Activated CD8-positive, alpha-beta memory T cell treated with anti-CD3 and anti-CD28 coated beads for 24 hours (primary cell): ENCODE measurements at places on chromosomes 2 and 18.

GRCh38 chr2:200843993-200844948, 20.2 kb downstream of the CLK1 start:
- no peak for DNase-seq

DNA sequence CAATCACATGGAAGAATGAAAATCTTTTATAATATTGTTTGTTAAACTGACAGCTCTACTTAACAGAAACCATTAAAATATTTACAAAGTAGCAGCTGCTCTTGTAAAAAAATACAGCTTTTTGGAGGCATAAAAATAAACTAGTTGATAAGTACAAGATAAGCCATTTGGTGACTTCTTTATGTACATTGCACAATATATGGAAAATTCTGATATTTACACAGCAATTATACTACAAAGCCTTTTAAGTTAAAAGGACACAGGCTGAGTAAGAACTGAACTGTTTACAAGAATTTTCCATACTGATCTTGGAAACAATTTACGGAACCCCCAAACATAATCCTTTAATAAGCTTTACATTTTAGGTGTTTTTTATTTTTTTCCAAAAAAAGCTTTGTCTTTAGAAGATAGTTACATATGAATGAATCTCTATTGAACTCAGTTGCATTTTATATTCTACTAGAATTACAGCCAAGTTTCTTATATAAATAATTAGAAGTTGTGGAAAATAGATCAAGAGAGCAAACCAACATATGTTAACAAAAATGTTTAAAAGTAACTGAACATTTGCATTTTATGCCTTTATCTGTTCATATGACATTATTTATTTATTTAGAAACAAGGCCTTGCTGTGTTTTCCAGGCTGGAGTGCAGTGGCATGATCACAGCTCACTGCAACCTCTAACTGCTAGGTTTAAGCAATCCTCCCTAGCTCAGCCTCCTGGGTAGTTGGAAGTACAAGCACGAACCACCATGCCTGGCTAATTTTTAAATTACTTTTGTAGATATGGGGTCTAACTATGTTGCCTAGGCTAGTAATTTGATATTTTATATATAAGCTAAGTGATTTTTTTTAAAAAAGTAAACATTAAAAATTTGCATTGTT, 142.5 kb downstream of the OTX1 start:
- no peak for DNase-seq

DNA sequence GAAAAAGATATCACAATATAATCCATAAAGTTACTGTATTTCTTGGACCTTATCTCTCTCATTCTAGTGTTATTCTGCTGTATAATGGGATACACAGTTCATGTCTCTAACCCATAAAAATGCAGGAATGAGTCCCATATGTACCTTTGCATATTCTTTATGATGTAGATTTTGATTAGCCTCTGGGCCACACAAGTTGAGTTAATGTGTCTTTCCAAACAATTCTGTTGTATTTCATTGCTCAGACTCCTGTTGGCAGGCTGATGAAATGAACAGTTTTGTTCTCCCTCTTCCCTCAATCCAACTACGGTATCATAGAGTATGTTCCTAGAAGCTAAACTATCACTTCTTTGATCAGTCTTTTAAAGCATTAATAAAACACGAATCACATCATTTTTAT, 113.2 kb upstream of the SATB2 start:
- DNase-seq = no peak

- DNase-seq = peak; percentile 77
Observed at GRCh38 chr2:241009601-241010530, 11.4 kb downstream of the SNED1 start.

DNA sequence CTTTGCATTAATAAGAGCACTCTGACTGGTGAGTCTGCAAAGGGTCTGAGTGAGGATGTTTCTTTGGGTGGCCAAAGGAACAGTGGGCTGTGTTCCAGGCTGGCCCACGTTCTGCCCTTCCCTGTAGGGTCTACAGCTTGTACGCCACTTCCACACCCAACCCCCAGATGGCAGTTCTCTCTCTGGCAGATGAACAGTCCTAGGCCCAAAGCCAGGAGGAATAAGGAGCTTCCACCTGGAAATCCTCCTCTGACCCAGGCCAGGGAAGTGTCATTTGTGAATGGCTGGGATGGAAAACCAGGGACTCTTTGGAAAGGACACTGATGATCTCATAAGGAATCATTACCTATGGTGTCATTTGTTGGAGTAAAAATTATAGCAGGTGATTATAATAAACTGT, 6.6 kb downstream of the OTOF start:
- no peak for DNase-seq

- DNase-seq = no peak
Observed at GRCh38 chr18:60200558-60200957, 172.0 kb downstream of the MC4R start.

DNA sequence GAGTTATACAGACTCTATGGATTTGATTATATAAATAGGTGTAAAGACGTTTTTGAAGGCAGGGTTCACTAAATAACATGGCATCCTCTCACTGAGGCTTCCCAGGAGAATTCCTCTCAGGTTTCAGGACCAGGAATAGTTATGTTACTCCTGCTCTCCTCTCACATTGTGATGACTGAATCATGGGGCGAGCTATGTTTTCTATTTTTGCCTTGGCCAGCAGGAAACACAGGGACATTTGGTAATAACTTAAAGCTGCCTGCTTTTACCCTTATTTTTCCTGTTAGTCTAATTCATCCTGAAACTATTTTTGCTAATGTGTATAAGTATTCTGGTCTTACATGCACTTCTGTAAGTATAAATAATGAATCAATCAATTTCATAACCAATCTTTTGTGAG, 115.3 kb upstream of the ITGB6 start:
- no peak for DNase-seq

DNA sequence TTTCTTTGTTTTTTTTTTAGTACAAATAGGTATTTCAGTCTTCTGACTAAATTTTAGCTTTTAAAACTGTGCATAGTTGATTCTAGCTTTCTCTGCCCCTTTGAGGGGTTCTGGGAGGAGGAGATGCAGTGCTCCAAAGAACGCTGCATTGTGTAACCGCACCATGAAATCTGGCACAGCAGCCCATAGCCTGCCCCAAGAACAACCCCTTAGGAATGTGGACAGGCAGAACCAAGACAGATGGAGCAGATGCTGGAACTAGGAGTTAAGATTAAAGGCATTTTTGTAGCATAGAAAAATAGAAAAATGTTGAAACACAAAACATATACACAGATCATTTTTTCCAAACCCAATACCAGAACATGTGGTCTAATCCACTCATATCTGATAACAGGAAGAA, 187.5 kb downstream of the SCG2 start:
- no peak for DNase-seq

GRCh38 chr2:102660070-102660469, 40.7 kb downstream of the SLC9A2 start:
- DNase-seq = no peak

GRCh38 chr2:204129591-204130294, 193.2 kb downstream of the ICOS start:
- DNase-seq = no peak

DNA sequence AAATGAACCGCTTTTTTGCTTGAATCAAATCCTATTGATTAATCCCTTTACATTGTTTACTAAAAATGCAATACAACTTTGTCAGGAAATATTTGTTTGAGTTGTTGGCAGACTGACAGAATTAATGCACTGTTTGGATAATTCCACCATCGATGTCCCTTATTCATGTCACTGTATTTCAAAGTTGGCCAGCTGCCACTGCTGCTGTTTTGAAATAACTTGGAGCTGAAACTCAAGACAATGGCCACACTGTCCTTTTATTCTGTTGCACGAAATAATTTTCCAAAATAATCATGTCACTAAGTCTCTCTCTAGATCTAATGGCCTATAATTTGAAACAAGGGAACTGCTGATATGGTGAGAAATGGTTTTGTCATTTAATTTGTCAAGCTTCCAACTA, 55.2 kb upstream of the PAX3 start:
- DNase-seq = no peak

DNA sequence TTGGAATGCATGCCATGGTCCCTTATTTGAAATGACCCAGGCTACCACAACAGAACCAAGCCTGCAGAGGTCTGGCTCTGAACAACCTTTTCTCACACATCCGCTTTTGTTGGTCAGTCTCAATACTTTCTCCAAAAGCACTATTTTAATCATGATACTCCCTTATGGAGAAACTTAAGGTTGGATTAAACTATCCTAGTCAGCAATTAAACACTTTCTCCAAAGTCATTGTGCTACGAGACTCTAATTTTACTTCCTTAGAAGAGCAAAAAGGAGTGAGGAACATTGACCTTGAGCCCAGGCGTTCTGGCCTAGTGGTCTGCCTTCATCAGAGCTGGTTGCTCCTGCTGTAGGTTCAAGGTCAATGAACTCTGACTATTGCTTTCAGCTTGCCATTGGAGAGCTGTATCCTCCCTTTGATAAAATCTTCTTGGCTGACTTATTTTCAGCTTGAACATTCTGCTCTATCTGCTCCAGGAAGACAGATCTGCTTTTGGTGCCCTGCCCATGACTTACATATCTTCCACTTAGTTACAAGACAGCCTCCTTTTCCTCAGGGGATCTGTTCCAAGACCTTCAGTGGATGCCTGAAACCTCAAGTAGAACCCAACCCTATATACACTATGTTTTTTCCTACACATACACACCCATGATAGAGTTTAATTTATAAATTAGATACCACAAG, 91.2 kb downstream of the NCKAP5 start:
- DNase-seq = no peak

- no peak for DNase-seq
Observed at GRCh38 chr18:45169610-45170009, 445.7 kb upstream of the SLC14A2 start.

GRCh38 chr18:50720325-50720674, 99.5 kb downstream of the MRO start:
- DNase-seq = no peak

GRCh38 chr2:12487253-12488004, 229.3 kb upstream of the TRIB2 start:
- no peak for DNase-seq

GRCh38 chr2:101706819-101707177, 9.3 kb downstream of the MAP4K4 start:
- no peak for DNase-seq
